ENCODE measurements at places on chromosomes 6 and 20.

- DNase-seq: no peak
Measured at GRCh38 chr6:24890471-24890870, 45.3 kb downstream of the RIPOR2 start.

DNA sequence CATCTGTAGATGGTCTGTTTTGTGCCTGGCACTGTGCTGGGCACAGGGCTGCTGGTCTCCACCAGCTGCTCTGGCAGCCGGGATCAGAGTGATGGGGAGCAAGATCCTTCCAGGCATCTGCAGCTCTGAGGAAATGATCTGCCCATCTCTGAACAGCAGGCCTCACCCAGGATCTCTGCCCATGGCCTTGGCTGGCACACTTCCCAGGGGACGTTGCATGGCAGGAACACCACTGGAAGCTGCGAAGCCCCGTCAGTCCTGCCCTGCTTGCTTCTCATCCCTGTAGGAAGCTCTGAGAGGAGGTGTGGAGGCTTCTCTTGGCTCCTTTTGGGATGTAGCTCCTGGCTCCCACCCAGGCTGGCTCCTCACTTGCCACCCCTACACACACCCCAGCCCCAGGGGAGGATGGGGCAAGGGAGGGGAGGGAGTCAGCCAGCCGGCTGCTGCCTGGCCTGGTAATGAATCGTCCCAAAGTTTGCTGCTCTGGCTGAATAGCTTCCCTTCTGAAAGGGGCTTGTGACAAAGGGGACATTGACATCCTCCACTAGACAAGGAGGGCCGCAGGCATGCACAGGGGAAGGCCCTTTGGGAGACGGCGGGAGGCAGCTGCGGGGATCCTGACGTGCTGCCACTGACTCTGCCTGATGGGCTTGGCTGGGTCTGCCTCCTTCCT is 108.9 kb downstream of the VEGFA start:
- DNase-seq: no peak

DNA sequence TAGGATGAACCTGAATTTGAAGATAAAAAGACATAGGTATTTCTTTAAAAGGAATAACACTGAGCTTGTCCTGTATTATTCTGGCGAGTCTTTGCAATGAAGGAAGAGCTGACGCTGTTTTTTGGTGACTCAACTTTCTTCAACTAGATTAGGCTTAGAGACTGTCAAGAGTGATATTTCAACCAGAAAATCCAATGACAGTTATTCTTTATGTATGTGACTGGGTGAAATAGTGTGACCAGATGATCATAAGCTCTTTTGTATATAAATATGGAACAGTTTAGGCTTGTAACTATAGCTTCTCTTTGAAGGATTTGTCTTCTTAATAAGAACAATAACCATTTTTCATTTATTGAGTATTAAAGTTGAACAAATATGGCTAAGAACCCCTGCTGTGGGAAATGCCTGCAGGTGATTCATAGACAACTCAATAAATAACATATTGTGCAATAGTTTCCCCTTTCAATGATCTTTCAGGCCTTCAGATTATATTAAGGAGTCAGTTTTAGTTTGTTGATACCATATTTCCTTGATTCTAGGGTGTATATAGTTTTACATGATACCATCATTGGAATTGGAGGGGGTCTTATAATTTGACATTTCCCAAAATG is 265.6 kb upstream of the JAG1 start:
- no peak for DNase-seq

- no peak for DNase-seq
Measured at GRCh38 chr6:111711476-111711875, 105.8 kb upstream of the TRAF3IP2 start.

DNA sequence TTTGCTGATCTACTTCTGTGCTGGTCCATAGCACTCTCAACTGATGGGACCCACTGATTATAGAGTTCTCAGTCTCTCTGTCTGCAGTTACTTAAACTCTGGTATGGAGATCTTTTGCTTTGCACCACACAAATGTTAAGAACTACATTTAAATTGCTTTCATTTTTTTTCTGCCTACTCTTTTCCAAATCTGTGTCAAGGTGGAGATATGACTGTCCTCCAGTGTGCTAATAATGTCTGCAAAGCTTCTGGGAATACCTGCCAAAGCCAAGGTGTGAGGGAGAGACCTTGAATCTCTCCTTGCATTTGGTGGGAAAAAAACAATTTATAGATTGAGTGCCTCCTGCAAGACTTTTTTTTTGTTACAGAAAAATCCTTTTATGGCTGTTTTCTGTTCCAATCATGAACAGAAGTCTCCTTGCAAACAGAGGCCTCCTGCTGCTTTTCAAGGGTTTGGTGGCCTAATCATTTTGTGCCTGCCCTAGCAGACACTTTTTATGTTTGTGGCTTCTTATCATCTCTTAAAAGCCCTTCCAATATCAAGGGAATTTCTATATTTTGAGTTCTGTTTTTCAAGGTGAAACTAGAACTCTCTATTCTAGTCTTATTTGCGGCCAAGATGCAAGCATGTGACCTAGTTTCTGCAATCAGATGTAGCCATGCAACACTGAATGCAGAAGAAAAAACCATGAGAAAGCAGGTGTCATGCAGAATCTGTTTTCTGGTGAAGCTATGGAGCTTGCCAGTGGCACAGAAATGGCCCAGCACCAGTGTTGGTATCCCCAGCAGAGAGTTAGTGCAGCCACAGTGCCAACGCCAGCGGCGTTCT is 23.2 kb upstream of the AKIRIN2 start:
- DNase-seq: no peak

- peak; percentile 18 for DNase-seq
Measured at GRCh38 chr6:36241728-36242127, 28.1 kb upstream of the PNPLA1 start.

DNA sequence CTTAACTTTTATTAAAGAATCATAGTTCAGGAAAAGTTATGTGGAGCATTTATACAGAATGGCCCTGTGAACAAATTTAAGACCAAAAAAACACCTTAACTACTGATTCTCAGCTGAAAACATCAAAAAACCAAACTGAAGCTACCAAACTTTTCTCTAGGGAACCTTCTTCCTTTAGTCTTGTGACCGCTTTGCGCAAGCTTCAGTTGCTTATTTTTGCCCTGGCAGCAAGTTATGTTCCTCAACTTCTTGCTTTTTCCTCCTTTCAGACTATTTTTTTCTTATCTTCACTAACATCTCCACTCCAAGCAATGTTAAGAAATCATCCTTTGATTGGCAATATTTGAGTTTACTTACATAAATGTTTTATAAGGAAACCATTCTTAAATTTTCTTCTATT is 100.1 kb downstream of the MYB start:
- no peak for DNase-seq

GRCh38 chr6:95093154-95093553 is 484.2 kb upstream of the MANEA start:
- DNase-seq: no peak
